ENCODE measurements at places on chromosomes 2 and 18.

- DNase-seq = no peak
These were observed 126.1 kb downstream of the ZNF516 start for GRCh38 chr18:76368976-76369375.

- no peak for DNase-seq
These were observed 256.9 kb upstream of the DPP10 start for GRCh38 chr2:114185501-114185900.

- no peak for DNase-seq
These were observed 355.2 kb downstream of the CMPK2 start for GRCh38 chr2:6510532-6510931.

DNA sequence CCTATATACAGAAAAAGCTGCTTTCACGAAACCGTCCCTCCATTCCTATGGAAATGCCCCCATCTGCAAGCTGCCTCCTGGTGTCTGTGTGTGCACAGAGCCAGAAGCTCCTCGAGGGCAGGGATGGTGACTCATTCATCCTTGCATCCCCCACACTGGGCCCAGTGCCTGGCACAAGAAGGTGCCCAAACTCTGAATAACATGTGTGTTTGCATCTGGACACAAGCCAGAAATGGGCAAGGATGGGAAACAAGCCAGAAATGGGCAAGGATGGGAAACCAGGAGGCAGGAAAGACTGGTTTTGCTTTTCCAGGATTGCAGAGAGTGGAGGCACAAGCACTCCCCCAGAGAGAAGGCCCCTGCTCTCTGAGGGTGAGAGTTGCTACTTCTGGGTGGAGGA lies 313.9 kb downstream of the CELF4 start:
- DNase-seq = no peak

GRCh38 chr2:38722271-38723061 lies 28.7 kb downstream of the SRSF7 start:
- DNase-seq = peak; percentile 40

DNA sequence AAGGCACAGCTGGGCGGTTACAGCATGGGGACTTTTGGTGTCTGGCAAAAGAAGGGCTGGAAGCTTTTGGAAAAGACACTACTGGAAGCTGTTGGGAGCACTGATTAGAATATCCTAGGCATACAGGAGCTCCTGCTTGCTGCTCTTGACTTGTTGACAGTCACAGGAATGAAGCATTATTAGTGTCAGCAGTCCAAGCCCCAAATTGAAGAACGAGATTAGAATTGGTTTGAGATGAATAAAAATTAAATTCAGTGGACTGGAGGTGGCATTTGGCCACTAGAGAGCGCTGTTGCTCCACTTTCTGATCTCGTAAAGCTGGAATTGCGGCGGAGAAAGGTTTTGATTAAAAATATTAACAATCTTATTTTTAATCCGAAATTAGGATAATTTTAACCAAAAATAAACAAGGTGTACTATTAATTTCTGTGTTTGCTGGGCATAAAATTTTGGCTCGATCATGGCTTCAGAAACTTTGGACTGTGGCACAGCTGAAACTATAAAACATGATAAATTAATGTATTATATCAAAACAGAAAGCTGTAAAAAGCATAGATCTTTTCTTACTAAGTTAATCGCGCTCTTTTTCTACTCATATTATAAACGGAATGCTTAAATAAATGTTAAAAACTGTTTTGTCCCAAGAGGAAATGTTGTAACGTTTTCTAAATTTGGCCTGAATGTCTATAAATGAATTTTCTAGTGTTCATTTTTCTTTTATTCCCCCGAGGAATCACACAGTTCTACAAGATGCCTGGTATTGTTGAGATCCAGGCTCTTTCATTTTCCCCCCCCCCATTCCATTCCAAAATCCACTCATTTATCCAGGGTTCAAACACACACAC lies 2.4 kb upstream of the HOXD8 start:
- DNase-seq = no peak

GRCh38 chr2:27651056-27651455 lies 12.4 kb downstream of the SUPT7L start:
- no peak for DNase-seq

- DNase-seq = no peak
These were observed 257.6 kb upstream of the SALL3 start for GRCh38 chr18:78721981-78722380.

- no peak for DNase-seq
These were observed 230.5 kb upstream of the THSD7B start for GRCh38 chr2:136534811-136535210.

- DNase-seq = no peak
These were observed 1206.0 kb upstream of the ZEB2 start for GRCh38 chr2:145725876-145726275.
